ENCODE measurements at places on chromosomes 7 and 10.

DNA sequence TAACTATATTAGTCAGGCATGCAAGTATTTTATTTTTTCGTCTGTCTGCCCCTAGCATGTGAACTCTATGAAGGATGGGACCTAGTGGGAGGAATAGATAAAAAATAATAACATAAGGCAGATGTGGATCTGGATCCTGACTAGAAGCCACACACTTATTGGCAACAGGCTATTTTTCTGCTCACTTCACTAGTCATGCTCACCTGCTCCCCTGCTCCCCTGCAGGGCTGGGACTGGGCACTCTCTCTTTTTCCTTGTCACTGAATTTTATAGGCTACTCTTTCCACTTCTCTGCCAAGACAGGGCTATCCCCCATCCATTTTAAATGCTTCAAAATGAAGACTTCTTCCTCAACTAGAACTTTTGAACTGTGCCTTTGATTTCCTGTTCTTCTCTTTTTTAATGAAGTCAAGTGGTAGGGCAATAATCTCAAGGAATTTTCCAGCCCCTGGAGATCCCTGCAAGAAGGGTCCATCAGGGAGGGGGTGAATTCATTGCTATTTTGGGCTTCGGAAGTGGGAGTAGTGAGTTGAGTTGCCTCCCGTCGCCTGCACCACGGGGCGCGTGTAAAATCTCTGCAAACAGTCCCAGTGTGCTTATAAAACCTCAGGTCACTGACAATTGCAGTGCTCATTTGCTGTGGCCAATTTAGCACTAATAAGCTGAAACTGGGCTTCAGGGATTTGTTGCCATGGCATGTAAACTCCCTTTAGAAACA is 156.7 kb upstream of the NPVF start:
- no peak for DNase-seq

DNA sequence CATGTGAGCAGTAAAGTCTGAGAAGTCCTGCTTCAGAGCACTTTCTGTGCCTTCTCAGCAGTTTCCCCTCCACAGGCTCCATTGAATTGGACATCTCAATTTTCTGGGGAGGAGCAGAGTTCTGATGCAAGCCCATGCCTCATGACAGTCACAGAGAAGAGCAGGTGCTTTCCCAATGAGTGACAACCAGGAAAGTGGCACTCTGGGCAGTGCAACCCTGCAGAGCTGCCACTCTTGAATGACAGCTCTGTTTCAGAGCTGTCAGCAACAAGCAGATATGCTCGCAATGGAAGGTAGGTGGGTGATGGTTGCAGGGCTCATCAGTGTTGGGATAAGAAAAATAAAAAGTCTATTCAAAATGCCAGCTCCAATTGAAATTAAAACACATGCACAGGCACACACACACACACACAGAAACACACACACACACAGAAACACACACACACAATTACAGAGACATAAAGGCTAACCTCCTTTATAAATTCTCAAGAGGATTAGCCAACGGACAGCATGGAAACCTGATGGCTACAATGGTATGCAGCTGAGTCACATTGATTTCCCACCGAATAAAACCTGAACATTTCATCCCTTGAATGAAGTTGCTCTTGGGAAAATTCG is 50.5 kb downstream of the C10orf67 start:
- DNase-seq = no peak

- DNase-seq = no peak
These were observed 3.2 kb upstream of the SFTPA2 start for GRCh38 chr10:79563426-79563825.

DNA sequence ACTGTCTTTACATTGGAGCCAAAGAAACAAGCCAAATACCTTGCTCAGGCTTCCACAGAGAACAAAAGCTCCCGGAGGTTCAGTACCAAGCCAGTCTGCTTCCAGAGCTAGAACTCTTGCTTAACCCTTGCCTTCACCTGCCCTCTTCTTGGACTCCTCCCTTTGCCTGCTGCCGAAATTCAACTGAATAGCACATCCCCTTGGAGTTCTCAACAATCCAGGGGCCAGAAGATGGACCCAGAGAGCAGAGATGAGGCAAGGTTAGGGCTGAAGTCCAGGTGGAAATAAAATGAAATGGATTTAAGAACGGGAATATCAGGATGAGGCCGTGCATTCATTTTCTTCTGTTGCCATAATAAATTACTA is 876 bp upstream of the PIK3AP1 start:
- DNase-seq = no peak

DNA sequence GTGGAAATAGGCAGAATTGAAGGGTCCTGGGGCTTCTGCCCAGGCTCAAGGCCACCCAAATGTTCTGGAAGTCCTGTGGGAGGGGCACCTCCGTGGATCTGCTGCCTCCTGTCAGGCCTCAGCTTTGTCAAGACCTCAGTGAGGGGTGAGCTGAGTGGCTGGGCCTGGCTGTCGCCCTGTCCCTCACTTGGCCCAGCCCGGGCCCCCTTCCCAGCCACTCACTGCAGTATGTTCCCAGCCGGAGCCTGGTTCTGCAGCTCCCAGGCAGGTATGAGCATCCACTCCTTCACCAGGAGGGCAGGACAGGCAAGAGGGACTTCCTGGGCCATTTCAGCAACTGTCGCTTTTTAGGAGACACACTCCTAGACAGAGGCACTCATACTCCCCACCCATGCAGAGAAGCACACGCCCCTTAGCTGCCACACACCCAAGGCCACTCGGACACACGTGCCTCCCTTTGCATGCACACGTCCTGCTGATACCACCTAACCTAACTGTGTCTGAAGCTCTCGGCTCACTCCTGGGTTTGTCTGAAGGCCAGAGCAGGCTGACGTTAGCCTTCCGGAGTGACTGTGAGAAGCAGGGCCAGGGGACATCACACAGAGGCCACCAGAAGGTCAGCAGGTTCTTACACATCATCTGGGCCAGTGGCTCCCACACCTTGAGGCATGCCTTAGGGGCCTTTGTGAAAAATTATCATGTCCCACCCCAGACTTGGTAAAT is 72.2 kb upstream of the COL13A1 start:
- no peak for DNase-seq

DNA sequence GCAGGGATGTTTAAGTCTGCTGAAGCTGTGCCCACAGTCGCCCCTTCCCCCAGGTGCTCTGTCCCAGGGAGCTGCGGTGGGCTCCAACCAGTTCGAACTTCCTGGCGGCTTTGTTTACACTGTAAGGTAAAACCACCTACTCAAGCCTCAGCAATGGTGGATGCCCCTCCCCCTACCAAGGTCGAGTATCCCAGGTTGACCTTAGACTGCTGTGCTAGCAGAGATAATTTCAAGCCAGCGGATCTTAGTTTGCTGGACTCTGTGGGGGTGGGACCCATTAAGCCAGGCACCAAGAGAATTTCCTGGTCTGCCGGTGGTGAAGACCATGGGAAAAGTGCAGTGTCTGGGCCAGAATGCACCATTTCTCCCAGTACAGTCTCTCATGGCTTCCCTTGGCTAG is 56.0 kb downstream of the CCDC7 start:
- no peak for DNase-seq

- DNase-seq = no peak
These were observed 142.4 kb downstream of the ADCY1 start for GRCh38 chr7:45716380-45717203.

- DNase-seq = no peak
These were observed 628.4 kb upstream of the TPK1 start for GRCh38 chr7:145464287-145464686.

DNA sequence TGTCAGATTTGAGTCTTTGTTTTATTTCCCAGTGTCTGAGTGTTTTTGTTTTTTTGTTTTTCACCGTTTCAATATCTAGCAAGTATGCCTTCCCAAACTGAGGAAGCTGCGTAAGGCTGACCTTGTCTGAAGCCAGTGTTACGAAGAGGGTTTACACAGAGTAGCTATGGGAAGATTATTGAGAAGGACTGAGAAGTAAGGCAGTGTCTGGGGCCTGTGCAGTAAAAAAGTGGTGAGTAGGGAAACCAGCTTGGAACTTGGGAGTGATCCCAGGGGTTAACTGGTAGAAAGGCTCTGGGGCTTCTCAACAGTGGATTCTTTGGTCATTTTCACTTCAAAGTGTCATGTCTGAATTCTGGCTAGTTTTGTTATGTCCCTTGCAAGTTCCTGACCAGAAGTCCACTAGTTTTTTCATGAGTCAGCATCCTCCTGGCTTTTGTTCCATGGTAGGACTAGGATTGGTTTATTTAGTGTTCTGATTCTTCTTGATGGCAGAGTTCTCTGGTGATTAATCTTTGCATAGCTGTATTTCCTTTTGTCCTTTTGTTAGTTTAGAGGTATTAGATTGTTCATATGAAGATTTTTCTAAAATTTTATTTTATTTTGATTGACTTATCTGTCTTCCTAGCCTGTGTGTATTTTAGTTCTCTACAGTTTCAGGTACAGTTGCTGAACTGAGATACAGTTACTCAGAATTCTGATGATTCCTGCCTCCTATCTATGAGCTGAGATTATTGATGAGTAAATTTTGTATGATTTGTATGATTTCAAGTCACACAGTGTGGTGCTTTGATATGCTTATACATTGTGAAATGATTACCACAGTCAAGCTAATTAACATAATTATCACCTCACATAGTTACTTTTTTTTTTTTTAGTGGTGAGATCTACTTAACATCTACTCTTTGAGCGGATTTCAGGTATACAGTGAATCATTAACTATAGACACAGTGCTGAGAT is 19.0 kb downstream of the GARS1 start:
- DNase-seq = no peak

DNA sequence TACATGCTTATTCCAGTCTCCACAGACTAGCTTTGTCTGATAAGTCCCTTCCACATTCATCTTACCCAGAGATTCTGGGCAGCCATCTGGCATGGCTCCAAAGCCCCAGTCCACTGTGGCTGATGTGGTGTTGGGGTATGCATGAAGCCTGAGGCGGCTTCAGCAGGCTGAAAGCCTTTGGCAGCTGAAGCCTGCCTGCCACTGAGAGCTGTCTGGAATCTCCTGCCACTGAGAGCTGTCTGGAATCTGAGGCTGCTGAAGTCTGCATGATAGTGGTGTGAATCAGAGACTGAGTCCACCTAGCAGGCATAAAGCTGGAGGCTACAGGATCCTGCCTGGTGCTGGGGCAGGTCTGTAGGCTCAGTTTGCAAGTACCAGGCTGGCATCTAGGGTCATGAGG is 87.1 kb downstream of the DYNC1I1 start:
- DNase-seq = no peak

GRCh38 chr10:12308736-12309375 is 40.5 kb upstream of the CAMK1D start:
- no peak for DNase-seq

DNA sequence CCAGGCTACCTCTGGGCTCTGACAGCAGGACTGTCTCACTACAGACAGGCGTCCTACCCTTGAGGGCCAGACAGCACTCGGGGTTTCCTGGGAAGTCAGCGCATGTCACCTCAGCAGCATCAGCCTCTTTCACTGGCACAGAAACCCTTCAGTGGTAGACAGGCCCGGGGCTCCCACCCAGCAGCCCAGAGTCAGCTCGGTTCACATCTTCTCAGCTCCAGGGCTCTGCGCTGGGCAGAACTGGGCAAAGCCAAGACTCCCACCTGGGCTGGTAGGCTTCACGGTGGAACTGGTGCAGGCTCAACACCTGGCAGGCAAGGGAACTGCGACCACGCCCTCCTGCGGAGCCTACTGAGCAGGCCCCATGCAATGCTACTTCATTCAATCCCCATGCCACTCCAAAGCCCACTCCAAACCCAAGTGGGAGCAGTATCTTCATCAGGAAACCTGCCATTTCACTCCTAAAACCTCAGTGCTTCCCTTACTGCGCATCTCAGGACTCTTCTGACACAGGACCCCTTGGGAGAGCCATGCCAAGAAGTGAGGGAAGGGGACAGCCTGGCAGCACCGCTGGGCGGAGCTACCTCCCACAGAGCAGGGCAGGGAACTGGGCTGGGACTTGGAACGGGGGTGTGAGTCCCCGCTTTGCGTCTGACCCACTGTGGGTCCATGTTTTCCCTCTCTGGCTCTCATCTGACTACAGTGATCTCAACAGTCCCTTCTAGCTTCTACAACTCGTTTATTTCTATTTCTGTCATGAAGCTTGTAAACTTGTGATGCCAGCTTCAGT is 60.4 kb downstream of the SCRN1 start:
- DNase-seq = no peak

DNA sequence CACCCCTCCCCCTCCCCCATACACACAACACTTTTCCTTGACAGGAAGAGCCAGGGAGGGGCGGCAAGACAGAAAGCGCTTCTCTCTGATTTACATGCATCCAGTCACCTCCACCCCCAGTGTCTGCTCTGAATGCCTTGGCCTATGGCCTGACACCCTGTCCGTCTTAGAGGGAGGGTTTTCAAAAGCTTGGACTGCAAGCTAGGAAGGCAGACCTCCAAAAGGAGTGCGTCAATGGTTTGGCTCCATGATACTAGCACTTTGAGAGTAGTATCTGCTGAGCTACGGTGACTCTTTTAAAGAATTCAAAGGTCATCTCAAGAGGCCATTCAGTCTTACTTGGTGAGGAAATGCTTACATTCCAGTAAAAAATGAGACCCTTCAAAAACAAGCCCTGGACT is 20.3 kb upstream of the PAX2 start:
- DNase-seq = no peak

DNA sequence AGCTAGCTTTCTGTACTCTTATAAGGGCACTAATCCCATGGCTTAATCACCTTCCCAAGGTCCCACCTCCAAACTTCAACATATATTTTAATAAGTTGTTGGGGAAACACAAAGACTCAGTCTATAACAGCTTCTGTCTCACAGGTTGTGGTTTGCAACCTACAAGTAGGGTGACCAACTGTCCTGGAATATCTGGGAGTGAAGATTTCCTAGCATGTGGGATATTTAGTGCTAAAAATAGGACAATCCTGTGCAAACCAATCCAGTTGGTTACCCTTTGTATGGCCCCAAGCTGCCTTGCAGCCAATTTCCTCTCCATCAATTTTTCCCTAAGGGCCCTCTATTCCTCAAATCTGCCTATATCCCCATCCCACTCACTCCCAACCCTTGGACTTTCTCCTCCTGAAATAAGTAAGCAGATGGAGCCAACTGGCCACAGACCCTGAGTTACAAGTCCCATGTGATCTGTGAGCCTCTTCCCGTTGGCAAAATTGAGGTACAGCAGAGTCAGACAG is 82.3 kb downstream of the FAM13C start:
- DNase-seq = no peak

DNA sequence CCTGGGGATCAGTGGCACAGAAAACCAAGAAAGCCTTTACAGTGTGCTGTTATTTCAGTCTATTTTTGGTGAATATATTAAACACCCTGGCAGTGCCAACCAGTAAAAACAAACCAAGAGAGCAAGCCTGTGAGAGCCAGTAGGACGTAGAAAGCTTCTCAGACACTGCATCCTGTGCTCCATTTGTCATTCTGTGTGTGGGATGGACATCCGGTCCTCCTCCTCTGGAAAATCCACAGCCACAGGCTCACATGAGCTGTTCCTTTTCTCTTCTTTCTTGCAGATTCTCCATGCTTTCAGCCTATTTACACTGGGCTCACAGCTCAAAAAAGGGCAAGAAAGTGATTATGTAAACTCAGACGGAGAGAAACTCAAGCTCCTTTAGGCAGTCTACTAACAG is 119.7 kb upstream of the YAE1 start:
- no peak for DNase-seq
